NCI-H526 (cell line): ENCODE measurements at places on chromosomes 12 and 14.
A peak's percentile ranks its signal among the peaks of the same experiment; 100 is the strongest.

DNA sequence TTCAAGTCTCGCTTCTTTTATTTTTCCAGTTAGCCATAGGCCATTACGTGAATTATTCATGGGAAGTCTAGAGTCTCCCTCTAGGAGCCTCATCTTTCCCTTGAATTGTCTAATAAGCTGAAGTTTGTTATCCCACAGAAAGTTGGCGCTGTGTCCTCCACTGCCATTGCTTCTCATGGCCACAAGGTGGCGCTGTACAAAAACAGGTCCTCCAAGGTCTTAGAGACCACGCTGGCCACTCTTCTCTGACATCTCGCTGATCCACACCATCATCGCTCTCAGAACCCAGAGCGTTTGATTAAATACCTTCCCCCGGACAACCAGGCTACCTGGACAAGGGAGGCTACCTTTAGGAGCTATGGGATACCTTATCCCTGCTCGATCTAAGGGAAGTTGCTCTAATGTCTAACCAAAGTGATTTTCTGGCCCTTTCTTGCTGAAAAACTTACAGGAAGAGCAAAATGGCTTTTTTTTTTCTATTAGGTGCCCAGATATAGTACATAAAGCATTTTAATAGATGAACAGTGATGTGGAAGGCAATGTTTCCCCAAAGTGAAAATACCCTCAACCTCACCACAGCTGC lies 110.0 kb downstream of the CCDC60 start:
- DNase-seq, result peak; percentile 53

DNA sequence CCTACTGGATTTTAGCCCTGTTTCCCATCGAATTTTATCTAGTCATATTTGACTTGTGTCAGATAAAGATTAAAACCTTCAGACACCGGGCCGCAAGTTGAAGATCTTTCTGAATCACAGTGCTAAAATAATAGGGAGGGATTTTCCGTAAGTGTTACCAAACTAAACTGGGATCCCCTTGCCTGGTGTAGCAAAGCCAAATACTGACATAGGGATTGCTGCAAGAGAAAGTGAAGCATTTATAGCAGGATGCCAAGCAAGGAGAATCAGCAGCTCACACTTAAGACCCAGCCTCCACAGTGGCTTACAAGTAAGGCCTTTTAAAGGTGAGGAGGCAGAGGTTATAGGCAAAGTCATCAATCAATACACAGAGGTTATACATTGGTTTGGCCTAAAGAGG lies 147.4 kb downstream of the AKAP6 start:
- DNase-seq, result no peak

DNA sequence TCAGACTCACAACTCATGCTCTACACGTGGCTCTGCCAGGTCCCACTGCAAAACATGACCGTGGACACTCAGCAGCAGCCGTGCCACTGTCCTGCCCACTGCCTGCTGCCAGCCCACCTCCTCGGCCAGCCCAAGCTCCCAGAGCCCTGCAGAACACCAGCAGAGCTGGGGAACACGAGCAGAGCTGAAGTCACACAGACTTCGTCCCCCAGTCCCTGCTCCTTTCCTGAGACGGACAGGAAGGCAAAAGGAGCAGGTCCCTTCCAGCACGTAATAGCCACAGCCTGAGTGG lies 152.1 kb downstream of the DPF3 start:
- DNase-seq, result no peak

DNA sequence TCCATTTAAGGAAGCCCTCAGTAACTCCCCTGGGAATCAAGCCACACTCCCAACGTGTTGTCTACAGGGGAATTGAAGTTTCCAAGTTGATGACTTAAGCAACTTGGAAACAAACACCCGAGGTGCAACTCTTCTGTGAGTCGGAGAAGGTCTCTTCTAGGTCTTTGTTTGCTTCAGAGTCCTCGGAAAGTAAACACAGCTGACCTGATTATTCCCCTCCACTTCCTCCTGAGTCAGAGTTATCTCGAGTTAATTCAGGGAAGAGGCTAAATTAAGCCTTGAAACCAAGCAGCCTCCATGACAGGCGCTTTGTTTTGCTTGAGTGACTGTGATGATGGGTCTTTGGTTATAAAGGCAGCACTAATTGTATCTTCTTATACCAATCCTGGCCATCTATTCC lies 41.8 kb downstream of the TUNAR start:
- DNase-seq, result no peak

DNA sequence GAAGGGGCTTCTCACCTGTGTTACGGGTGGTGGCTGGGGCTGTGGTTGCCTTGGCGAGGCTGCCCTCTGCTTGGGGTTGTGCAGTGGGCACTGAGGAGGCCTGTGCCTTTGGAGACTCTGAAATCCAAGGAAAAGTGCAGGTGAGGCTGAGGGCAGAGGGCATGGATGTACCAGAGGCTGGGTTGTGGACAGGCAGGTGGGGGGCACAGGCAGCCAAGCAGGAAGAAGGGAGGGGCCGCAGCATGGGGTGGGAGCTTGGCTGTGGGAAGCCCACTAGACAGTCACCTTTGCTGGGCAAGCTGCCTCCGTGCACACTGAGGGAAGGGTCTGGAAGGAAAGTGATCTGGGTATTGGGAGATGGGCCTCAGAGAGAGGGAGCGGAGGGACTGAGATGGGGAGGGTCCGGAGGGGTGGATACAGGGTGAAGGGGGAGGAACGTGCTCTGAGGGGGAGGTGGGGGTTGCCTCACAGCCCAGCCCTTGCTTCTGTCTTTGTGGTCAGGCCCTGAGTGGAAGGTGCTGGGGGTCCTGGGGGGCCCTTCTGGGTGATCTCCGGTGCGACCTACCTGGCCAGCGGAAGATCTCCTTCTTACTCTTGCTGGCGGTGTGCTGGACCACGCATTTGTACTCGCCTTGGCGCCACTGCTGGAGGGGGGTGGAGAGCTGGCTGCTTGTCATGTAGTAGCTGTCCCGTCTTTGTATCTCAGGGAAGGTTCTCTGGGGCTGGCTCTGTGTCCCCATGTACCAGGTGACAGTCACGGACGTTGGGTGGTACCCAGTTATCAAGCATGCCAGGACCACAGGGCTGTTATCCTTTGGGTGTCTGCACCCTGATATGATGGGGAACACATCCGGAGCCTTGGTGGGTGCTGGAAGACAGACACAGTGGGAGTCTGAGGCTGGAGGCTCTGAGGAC lies 318.7 kb downstream of the TMEM121 start:
- no peak for DNase-seq

- DNase-seq, result no peak
Measured at GRCh38 chr12:51240971-51241370, 2.3 kb downstream of the DAZAP2 start.

- DNase-seq, result no peak
Measured at GRCh38 chr14:31965071-31965734, 111.9 kb upstream of the ARHGAP5 start.
